ENCODE measurements at places on chromosomes 5 and 9.

DNA sequence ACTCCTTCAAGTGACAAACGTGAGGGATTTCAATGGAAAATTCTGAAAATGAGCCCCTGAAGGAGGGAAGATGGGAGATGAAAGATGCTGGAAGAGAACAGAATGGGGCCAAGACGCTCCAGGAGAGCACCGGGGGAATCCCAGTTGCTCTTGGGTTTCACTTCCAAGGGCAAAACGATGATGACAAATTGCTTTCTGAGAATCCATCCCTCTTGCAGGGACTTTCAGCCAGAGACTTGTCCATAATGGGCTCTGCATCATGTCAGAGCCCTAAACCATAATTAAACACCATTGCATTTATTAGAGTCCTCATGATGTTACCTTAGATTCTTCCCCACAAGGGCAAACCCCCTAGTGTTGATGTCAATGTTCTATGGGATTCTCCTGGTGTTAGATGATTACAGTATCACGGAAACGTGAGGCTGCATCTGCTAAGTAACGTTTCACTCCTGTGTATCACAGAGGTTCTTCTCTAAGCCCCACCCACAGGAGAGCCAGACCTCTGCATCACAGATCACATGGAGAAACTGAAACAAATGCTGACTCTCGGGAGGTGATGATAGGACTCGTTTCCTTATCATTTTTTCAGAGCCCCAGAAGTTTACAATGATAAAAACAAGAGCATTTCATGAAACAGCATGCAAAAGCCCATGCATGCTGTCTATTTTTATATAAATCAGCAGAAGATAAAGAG, 114.4 kb downstream of the TENT4A start:
- DNase-seq: no peak

DNA sequence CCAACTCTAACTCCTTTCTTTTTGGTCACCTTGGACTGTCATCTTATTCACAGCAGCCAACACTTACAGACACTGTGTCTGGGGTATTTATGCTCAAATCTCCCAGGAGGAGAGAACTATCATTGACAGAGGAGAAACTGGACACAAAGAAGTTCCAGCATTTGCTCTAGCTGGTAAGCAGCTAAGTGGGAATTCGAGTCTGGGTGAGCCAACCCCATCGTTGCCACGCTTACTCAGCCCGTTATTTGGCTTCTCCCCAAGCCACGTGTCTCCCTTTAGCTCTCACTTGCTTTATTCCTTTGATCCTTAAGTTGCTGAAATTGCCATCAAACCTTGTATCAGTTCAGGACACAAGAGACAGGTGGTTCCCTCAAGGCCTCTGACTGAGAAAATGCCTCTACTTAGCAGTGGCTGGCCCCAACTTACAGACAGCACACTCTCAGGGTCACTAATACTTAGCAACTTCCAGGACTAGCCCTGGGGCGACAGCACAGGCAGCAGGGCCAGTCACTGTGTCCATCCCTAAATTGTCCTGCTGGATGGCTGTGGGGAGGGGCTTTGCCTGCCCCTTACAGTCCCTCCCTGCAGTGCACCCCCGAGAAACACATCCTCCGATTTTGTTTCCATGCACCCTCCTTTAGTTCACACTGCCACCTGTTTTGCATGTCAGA, 1.4 kb downstream of the SLC36A2 start:
- DNase-seq: peak; percentile 10

DNA sequence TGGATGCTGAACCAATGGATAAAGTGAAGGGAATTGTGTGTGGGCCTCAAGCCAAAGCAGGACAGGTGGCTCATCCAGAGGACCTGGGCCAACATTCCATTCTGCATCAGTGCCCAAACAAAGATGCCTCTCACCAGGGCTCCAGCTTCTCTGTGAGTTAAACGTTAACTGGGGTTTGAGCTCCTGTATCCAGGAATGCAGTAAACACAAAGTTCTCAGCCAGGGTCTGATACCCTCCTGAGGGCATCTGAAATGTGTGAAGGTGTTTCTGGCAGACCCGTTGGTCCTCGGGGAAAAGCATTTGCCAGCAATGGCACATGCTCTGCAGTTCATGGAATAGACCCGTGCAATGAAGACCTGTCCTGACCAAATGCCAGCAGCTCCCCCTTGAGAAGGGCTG, 33.9 kb upstream of the AOPEP start:
- DNase-seq: no peak

- DNase-seq: peak; percentile 48
These were observed 271.3 kb downstream of the ZSWIM6 start for GRCh38 chr5:61603211-61603908.

DNA sequence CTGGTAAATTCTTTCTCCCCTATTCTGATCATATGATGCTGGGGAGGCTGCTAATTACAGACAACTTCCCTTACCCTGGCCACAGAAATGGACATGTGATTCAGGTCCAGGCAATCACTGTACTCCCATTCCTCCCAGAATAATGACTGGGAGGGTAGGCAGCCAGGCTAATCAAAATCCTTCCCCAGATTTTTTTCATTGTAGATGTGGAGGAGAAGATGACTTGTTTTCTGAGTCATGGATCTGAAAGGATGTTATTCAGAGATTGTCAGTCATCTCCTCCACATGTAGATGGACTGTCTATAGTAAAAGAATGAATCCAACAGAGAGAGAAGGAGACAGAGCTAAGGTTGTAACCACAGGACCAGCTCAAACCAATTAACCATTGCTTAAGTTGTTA, 123.9 kb upstream of the PUM3 start:
- peak; percentile 44 for DNase-seq
